ENCODE measurements at places on chromosomes 12 and 14. TPM values are rescaled to one million over a fixed set of nuclear protein-coding genes. Genes with fewer than 3 reads are reported as not detected.

DNA sequence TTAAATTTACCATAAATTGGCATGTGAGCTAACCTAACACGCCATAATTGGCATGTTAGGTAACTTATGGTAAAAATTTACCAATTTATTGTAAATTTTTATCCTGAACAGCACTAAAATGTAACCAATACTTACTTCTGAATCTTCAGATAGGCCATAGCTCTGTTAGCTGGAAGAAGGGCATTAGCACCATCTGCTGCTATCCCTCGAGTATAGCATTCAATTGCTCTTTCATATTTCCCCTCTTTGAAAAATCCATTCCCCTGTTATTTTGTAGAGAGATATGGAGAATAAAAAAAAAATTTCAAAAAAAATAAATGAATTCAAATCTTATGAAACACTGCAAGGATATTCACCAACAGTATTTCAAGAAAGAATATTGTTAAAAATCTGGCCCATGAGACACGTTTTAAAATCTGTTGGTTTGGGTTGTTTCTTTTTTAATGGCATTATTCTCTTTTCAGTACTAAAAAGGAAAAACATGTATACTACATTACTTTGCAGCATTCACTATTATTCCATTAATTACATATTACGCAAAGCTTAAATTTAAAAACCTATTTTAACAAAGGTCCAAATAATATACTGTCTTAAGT lies 19.1 kb downstream of the RPAP3 start:
- no peak for DNase-seq

GRCh38 chr12:52022841-52023181 lies 16.1 kb downstream of the TAMALIN start:
- no peak for DNase-seq

DNA sequence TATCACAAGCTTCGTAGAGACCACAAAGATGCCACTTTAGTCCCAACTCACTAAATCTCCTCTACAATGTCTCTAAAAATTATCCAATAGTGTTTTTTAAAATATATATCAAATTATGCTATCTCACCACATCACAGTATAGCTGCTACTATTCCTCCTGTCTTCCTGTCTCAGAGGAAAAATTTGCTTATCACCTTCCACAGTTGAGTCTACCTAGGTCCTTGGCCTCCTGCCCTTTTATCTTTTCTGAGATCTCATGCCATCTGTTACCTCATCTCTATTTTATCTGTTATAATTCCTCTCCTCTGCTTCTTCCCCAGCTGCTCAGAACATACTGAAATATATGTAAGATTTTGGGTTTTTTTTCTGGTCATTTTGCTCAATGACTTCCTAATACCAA lies 568.2 kb downstream of the DIO2 start:
- DNase-seq: no peak

GRCh38 chr12:81284137-81284536 lies 206.3 kb downstream of the ACSS3 start:
- DNase-seq: no peak

The KRT83 gene
- not detected for total RNA-seq

Data from GM12878 (cell line).